ENCODE measurements at places on chromosomes 4 and X.

GRCh38 chrX:153646620-153647373, at the start of gene DUSP9:
Gene DUSP9, plus strand, starts transcription at chrX:153647203. Its CDS starts 751 bp downstream, at chrX:153647954.
- DNase-seq = no peak

GRCh38 chr4:76694056-76694455, 203.9 kb downstream of the SOWAHB start:
- DNase-seq = no peak

GRCh38 chrX:69124108-69124507, 41.1 kb downstream of the PJA1 start:
- no peak for DNase-seq

DNA sequence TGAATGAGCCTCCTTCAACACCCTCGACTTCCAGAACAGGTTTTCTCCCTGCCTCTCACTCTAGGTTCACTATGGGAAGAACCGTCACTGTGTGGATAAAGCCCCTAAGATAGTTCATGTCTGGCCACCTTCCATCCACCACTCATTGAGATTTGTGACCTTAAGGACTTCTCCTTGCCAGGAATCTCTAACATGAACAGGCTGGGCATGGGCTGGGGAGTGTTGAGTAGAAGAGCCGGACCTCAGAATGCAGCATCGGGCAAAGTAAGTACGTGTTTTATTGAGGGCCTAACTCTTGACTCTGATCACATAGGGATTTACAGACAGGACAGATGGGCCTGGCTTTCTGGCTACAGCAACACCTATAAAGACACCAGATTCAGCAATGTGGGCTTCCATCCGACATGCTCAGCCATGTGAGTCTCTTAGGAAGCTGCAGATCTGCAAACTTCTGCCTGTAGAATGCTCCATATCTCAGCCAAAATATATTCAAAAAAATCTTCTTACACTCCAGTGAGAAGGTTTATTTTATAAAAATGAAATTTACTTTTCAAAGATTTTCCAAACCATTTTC, 26.4 kb upstream of the TRIM60 start:
- DNase-seq = no peak

- DNase-seq = no peak
Measured at GRCh38 chr4:119010909-119011606, 122.4 kb downstream of the SYNPO2 start.

GRCh38 chrX:130080791-130081367, 29.4 kb downstream of the ELF4 start:
- DNase-seq = no peak

DNA sequence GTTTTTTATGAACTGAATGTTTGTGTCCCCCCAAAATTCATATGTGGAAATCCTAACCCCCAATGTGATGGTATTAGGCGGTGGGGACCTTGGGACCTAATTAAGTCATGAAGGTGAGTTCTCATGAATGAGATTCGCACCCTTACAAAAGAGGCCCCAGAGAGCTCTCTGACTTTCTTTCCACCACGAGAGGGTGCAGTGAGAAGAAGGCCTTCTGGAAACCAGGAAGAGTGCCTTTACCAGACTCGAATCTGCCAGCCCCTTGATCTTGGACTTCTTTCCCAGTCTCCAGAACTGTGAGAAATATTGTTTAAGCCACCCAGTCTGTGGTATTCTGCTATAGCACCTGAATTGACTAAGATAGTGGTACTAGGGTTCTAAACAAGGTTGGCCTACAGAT, 40.8 kb downstream of the STK26 start:
- DNase-seq = no peak

DNA sequence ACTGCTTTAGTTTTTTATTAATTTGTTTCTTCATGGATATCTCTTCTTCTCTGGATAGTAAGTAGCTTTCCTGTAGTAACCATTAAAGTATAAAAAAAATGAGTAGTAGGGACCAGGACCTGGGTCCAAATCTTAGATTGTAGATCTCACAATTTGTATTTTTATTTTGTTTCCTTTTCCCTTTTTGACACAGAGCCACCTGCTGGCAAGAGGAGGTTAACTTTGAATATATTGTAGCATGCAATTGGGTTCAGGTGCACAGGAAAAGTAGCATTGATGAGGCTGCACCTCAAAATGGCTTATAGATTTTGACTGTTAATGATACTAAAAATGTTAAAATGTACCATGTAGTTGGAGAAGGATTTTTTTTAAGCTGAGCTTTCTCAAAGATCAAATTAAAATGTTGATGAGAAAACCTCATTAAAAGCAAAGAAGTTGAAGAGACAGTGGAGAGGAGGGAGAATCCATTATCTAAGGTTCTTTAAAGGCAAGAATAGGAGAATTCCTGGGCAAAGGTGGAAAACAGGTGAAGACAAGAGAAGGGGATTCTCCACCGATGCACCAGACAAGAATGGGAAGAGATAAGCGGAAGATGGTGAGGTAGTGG, 48.3 kb upstream of the HPGDS start:
- DNase-seq = no peak

DNA sequence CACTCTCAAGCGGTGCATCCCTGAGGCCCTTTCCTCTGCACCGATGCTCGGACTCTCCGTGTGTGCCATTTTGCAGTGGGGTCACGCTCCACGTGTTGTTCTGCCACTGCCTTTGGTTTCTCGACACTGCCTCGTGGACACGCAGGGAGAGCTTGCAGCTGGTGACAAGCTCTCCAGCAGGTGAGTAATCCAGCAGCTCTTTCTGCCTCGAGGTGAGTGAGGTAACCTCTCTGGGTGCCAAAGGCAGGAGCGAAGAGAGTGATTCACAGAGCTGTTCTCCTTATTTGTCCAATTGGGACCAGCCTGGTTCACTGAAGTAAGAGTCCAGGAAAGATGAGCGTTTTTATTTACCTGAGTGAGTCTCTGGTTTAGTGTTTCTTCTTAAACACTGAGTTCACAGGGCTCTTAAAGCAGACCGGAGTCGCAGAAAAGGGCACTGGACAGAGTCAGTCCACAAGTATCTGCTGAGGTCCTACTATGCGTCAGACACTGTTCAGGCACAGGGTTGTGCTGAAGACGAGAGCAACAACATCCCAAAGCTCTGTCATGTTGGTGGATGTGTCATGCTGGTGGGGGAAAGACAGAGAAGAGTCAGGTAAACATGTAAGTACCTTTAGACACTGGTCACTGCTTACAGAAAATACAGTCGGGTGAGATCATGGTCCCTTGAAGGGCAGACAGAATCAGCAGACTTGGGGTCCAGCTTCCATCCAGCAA, 61.8 kb downstream of the FHDC1 start:
- no peak for DNase-seq

GRCh38 chr4:25172961-25173915, 13.0 kb upstream of the SEPSECS start:
- no peak for DNase-seq

DNA sequence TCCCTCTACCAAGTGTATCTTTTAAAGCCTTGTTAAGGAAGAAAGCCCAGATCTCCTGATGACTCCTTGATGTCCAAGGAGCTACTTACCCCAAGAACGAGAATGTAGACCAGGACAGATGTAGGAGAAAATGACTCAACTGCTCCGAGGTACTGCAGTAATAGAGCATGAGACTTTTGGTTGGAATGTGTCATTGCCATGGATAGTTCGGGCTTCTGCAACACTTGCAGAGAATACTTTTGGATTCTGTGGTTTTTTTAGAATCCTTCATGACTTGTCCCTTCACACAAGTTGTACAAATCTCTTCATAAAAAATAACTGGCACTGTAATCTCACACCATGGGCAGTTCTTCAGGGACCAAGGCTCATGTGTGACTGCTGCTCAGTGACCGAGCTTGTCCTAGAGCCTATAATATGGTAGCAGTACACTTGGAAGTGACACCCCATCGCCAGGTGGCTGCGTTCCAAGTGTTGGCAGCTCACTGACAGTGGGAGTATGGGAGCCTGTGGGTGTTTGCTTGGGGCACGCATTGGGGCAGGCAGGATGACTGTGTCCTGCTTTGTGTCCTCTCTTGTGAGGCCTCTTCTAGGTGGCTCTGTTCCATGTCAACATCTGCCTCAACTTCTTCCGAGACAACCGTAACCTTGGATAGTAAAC, 87.9 kb upstream of the WDR1 start:
- no peak for DNase-seq

DNA sequence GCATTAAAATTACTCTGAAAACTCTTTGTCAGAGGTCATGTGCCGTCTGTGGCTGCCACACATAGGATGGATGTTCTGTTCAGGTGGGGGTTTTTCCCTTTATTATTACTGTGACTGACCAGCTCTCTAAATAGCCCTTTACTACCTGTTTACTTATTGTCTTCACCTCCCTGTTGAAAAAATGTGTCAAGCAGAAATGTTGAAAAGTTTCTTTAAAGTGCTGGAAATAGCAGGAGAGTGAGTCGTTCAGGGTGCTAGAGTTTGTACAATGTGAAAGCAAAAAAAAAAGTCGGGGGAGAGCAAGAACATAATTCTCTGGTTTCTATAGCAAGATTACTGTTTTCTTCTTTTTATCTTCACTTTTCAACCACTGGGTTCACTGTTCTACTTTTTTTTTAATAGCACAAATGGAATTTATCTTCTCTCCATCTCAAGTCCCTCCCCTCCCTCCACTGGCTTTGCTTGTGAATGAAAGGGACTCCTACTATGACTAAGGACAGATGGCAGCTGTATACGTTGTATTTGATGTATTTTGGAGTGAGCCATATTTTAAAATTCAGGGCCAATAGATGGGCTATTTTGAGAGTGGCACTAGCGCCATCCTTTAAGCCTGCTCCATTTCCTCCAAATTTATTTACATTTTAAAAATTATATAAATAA, 33.3 kb downstream of the ARX start:
- DNase-seq = no peak

DNA sequence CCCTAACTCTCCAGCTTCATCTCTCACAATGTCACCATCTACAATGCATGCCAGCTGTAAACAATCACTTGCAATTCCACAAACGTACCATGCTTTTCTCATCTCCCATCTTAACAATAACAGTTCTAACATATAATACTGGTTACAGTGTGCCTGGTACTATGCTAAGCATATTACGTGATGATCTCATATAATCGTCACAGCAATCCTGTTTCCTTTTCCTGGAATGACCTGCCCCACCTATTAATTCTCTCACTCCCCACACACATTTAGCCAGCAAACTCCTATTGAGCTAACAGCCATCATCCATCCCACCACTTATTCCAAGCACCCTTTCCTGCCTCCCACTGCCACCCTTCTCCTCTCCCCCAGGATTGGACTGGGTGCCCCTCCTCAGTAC, 7.9 kb downstream of the JCHAIN start:
- DNase-seq = no peak

DNA sequence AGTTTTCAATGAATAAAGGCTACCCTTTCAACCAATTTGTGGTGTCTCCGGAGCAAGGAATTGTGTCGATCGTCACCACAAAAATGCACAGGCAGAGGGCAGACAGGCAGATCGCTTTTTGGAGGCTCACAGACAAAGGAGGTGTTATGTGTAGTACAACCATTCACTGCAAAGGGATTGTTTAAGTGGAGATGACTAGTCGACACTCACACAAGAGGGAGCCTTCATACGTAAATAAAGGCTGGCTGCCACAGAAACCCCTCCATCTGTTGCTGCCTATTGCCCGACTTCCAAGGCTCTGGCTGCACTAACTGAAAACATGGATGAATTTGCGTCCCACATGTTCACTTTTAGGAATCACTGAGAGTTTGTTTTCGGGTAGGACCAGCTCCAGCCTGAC, 281.1 kb downstream of the NKX6-1 start:
- no peak for DNase-seq

DNA sequence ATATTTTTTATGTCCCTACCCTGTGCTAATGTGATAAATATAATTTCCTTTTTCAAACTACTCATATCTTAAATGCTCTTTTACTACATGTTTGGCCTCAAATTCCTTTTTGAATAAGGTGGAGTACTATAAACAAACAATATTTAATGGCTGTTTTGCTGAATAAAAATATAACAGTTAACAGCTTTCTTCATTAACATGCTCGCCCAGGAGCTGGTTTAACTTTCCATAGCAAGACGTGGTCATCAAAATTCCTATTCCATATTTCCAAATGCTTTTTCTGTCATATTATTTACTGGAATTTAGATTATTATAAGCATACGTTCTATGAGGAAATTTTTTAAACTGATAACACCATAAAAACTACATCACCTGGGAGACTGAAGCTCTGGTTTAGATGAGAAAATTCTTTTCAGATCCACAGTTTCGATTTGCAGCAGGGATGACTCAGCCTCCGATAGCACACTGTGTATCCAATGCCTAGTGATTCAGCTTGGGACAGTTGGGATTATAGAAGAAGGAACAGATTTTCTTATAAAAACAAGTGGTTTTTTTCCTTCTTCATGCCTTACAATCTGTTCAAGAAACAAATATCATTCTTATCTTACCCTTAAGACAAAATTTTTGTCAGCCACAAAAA, 129.1 kb downstream of the FBXO8 start:
- no peak for DNase-seq

- DNase-seq = no peak
Measured at GRCh38 chr4:149910604-149911350, 95.1 kb upstream of the IQCM start.

GRCh38 chr4:92399032-92399431, 95.3 kb downstream of the GRID2 start:
- no peak for DNase-seq

DNA sequence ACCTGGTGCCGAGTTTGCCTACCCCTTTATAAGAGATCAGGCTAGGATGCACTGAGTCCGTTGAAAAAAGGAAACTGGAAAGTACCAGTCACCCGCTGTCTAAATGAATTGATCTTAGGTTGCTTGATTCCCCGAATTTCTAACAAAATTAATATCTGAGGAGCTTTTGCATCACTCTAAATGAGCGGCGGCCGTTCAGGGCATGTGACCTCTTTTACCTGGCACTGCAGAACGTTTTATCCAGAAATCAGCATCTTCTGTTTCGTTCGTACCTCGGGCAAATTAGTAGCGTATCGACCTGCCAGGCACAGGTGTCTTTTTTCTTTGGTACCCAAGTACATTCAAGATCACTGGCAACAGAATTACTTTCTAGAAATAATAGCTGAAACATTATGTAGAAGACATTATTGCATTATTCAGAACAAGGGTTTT, 876 bp downstream of the KLHL2 start:
- no peak for DNase-seq

GRCh38 chr4:8345053-8345945, 75.7 kb downstream of the HTRA3 start:
- no peak for DNase-seq

GRCh38 chr4:91630054-91630453, 673.7 kb upstream of the GRID2 start:
- DNase-seq = no peak

DNA sequence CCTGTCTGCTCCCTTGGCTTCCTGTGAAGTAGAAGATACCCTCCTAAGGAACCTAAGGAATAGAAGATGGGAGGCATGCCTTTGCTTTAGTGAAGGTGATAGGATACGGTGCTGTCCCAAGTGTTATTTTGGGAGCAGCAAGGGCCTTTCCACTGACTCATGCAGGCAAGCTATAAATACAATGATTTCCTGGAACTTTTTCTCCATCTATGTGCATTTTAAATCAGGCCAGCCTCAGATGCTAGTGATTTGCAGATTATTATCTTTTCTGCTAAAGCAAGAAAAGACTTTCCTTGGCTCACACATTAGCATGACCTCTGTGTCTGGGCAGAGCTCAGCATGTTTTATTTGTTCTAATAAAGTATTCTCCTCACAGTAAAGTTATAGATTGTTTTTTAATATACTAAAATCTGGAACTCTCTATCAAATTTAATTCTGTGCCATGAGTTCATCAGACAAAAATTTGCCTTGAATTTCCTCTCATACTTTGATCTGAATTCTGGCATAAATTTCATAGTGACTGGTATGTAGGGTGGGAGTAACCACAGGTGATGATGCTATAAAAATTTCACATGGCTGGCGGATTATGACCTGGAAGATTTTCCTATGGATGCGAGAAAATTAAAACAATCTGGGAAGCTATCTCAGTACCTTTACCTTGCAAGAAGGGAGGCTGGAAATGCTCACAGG, 131.7 kb downstream of the REPS2 start:
- DNase-seq = no peak

GRCh38 chrX:46941341-46941740, 29.1 kb downstream of the JADE3 start:
- no peak for DNase-seq
